ENCODE measurements at places on chromosomes 12 and 14. TPM values are rescaled to one million over a fixed set of nuclear protein-coding genes. Genes with fewer than 3 reads are reported as not detected.

Gene TAOK3
- 61.2 TPM for total RNA-seq

Gene SERPINA6
- total RNA-seq = not detected

Gene OVCH1
- 0.27 TPM for total RNA-seq

Gene INHBC
- not detected for total RNA-seq

Gene PIWIL1
- not detected for total RNA-seq

Gene IAPP
- total RNA-seq = not detected

All from fibroblast of the aortic adventitia (primary cell).